ENCODE measurements at places on chromosomes 13 and 19.

DNA sequence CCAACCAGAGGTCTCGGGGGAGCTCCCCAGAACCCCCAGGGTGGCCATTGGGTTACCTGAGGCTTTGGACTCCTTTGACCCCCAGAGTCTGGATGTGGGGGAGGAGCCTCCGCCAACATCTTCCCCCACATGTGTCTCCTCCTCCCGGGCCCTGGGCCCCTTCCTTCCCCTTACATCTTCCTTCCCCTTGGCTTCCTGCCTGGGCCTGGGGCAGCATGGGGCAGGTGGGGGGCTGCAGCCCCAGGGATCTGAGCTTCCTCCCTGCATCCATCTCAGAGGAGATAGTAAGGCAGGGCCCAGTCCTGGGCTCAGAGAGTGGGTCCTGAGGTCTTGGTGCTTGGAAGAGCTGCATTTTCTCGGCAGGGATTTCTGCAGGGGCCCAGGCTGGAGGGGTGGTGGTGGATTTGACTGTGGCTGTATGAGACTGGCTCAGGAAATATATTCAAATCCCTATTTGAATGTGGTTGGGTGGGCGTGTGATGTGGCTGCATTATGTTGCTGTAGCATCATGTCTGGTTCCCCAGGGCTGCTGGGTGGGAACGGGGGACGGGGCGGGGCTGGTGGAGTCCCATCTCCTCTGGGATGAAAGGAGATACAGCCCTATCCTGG lies 919 bp downstream of the VAV1 start:
- peak; percentile 31 for DNase-seq

GRCh38 chr19:4443188-4443587 lies 14.4 kb downstream of the UBXN6 start:
- DNase-seq, result no peak

DNA sequence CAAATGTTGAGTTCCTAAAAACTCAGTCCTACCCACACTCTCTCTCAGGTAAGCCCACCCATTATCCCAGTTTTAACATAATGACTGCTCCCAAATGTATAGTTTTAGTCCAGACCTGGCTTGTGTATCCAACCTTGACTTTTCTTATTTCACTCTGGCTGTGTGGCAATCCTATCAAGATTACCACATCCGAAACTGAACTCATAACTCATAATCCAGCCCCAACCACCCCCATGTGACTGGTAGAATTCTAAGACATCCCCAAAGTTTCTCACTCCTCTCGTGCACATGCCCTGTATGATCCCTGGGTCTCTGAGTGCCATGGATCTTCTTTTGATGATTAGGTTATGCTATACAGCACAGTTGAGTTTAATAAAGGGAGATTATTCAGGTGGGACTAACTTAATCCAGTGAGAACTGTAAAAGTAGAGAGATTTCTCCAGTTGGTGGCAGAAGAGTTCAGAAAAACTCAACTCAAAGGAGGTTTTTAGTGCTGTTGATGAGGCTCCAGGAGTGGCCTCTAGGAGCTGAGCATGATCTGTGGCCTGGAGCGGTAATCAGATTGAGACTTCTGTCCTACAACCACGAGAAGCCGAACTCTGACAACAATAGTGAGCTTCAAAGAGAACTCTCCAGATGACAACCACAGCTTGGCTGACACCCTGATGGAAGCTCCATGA lies 413.4 kb downstream of the ZNF536 start:
- no peak for DNase-seq

DNA sequence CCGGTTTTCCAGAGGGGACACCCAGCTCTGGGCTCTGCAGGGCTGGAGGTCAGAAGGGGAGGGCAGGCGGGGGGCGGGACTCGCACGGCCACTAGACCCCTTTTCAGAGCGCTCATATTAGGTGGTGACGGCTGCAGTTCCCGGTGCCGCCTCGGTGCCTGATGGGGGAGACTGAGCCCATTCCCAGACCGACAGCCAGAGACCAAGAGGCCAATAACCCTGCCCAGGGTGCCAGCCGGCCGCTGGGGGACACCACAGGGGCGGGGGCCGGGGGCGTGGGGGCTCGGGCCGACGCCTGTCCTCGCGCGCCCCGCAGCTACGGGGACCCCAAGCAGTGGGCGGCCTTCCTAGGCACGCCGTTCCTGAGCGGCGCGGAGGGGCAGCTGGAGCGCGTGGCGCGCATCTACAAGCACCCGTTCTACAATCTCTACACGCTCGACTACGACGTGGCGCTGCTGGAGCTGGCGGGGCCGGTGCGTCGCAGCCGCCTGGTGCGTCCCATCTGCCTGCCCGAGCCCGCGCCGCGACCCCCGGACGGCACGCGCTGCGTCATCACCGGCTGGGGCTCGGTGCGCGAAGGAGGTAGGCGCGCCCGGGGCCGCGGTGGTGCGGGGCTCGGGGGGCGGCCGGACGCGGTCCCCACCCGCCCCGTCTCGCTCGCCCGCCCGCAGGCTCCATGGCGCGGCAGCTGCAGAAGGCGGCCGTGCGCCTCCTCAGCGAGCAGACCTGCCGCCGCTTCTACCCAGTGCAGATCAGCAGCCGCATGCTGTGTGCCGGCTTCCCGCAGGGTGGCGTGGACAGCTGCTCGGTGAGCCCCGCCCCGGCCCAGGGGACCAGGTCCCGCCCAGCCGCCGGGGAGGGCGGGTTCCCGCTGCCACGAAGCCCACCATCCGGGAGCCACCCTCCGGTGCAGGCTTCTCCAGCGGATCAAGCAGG lies 2.4 kb downstream of the TIMM13 start:
- no peak for DNase-seq

- no peak for DNase-seq
Measured at GRCh38 chr19:7897292-7897691, 6.4 kb upstream of the MAP2K7 start.

DNA sequence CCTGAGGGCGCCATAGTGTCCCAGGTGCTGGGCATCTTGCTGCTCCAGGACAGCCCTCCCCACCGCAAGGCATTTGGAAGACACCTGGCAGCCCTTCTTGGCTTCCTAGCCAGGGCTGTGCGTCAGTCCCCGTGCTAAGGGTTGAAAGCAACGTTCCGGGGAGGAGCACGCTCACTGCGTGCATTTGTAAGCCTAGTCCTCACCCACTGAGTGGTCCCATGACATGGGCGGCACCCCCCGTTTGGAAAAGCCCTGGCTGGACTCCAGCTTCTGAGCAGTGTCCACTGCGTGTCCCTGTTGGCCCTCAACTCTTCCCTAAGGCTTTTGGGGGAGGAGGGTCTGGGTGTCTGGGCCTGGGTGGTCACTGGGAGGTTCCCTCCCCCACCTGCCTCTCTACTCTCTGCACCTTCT lies 76.3 kb upstream of the GPR183 start:
- no peak for DNase-seq

DNA sequence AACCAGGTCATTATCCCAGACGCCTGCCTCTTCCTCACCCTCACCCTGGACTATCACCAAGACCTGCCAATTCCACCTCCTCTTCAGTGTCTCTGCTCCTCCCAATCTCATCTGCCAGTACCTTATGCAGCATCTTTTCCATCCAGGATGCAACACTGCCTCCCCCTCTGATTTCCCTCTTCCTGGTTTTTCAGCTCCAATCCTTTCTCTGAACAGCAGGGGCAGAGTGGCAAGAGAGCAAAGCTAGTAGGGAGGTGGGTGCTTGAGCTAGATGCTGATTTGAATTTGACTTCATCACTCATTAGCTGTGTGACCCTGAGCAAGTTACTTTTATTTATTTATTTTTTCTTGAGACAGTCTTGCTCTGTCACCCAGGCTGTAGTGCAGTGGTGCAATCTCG lies 25.6 kb upstream of the CABP5 start:
- DNase-seq, result no peak

DNA sequence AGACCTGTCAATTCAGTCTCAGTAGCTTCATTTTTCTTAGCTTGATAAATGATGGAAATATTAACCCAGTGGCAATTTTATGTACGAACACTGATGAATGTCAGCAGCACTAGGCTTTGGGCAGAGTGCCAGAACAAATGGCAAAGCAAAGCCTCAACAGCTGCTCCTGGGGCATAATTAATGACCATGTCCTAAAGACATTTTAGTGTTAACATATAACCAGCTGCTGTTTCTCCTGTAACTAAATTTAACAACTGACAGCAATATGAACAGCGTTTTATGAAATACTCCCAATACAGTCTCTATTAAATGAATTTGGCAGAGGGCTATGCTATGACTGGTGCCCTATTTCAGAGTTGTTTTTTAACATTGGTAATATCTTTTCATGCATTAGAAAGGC lies 47.1 kb downstream of the ZNF568 start:
- DNase-seq, result no peak

- no peak for DNase-seq
Measured at GRCh38 chr13:85693889-85694511, 105.2 kb downstream of the SLITRK6 start.

DNA sequence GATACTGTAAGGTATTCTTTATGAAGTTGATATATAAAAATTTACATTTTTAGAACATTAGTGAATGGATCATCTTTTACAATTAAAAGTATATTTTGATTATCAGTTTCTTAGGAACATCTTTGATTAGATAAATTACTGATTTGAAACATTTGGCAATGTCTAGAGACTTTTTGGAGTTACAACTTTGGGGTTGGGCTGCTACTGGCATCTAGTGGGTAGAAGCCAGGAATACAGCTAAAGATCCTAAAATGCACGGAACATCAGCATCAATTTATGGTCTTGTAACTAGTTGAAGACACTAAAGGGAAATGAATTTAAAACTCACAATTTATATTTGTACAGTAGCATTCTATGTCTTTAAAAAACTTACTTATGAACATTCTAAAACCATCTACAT lies 19.9 kb downstream of the POMP start:
- DNase-seq, result no peak

DNA sequence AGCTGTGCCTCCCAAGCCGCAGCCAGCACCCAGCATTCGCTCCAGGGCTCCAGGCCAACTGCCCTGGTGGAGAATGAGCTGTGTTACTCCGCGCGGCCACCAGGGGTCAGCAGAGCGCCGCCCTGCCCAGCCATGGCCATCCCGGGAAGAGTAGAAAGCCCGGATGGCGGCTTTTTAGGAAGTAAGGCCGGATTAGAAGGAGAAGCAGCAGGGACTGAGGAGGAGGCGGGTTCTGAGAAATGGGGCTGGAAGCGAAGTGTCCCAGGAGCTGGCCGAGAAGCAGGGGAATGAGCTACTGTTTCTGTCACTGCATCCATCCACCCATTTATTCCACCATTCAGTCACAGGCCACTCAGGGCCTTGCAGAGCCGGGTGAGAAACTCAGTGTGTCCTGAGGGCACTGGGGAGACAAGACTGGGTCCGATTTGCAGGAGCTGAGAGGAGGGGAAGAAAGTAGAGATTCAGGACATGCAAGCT lies 6.6 kb upstream of the NPAS1 start:
- DNase-seq, result peak; percentile 46

GRCh38 chr19:38679839-38680238 lies 32.4 kb downstream of the ACTN4 start:
- DNase-seq, result no peak

DNA sequence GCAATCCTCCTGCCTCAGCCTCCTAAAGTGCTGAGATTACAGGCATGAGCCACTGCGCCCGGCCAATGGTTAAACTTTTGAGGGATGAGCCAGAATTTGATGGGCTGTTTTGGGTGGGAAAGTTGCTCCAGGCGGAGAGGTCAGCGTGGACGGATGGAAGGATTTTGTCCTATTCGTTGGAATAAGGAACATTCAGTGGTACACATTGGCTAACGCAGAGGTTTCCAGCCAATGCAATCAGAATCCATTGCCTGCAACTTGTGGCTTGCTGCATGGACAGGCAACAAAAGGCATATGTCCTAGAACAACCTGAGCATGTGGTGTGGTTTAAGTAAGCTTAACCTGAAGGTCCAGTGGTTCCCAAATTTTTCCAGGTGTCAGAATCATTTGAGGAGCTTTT lies 35.5 kb upstream of the C1QTNF9 start:
- DNase-seq, result no peak

GRCh38 chr19:1097810-1098176 lies 2.6 kb upstream of the POLR2E start:
- DNase-seq, result no peak

DNA sequence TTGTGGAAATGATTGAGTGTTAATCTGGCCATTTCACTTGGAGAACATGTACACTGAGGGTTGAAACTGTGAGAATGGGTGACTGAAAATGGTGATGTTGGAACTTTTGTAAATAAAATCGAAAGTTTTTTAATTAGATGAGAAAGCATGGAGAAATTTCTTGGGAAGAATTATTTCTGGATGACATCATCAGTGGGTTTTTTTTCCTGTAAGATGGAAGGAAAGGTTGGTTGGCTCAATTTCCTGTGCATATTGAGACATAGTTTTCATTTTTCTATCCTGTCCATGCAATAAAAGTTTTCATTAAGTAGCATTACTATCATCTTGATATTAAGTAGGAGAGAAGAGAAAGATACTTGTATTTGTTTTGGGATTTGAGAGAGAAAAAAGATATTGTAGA lies 120.6 kb upstream of the HTR2A start:
- no peak for DNase-seq

DNA sequence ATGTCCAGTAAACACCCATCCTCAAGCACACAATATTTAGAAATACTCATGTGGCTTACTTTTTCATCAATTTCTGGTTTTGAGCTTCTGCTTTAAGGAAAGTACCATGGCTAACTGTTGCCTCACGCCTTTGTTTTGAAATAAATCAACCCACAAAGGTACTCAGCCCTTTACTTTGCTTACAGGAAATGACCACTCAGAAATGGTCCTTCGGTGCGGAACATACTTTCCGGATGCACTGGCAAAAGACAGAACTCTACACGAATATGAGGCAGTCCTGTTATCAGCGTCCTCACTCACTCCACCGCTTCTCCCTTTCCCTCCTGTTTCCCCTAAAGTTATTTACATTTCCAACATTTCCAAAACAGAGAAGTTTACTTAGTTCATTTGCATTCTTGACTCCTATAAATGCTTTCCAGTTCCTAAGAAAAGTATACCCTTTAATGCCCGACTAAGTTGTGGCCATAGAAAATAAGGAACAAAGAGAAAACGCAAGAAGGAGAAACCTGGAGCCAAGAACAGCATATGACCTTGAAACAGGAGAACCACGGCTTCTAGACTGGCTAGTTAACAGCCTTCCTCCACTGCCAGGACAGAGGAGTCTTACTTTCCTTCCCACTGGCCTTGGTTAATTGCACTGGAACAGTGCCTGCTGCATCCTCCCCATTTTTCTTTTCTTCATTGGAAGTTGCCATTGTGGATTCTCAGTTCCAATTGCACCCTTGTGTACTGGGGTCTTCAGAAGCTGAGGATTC lies 10.6 kb downstream of the FPR2 start:
- no peak for DNase-seq

GRCh38 chr19:29714953-29715700 lies at the start of gene C19orf12:
TSS of gene C19orf12 (minus strand) at chr19:29715261. CDS start at chr19:29708413, 6,848 bp downstream.
- peak; percentile 60 for DNase-seq

GRCh38 chr19:15340086-15340485 lies 7.7 kb upstream of the BRD4 start:
- DNase-seq, result no peak
